ENCODE measurements at places on chromosomes 2 and 18.
A peak's percentile ranks its signal among the peaks of the same experiment; 100 is the strongest.

DNA sequence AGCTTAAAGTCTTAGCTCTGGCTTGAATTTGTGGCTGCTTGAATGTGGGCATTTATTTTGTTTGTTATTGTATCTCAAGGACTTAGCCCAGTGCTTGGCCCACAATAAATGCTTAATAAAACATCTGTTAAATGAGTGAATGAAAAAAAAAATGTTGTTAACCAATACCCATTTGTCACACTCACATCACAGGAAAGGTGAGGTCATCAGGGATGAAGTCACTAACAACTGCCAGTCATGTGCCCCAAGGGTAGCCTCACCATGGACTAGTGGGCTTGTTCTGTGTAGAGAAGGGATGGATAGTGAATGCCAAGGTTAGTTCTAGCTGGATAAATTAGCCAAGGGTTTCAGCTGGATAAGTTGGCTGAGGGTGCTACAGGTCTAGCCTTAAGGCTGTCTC is 3.0 kb downstream of the NRBP1 start:
- DNase-seq: no peak

- no peak for DNase-seq
Measured at GRCh38 chr2:207772081-207772843, 2.6 kb upstream of the FZD5 start.

- DNase-seq: no peak
Measured at GRCh38 chr2:180077295-180077906, 70.3 kb upstream of the CWC22 start.

DNA sequence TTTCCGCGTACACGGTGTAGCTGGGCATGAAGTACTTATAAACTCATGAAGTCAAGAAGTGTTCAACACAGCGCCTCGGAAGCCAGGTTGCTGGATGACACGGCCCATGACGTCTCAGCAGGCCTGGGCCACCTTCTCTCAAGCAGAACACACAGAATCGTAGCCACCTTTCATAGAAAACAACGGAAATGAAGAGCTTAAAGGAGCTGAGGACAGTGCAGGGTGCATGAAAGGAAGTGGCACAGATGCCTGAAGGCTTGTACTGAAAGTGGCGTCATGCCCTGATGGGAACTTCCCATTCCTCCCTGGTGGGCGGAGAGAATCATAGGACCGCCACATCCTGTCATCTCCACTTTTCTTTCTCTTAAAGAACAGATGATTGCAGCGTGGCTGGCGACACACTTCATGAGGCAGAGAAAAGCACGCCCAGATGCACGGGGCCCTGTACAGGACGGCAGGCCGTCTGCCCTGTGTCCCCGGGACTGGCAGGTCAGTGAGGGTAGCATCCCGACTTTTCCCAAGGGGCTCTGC is 31.1 kb downstream of the HDAC4 start:
- no peak for DNase-seq

- DNase-seq: no peak
Measured at GRCh38 chr18:25278394-25278793, 73.6 kb downstream of the ZNF521 start.

DNA sequence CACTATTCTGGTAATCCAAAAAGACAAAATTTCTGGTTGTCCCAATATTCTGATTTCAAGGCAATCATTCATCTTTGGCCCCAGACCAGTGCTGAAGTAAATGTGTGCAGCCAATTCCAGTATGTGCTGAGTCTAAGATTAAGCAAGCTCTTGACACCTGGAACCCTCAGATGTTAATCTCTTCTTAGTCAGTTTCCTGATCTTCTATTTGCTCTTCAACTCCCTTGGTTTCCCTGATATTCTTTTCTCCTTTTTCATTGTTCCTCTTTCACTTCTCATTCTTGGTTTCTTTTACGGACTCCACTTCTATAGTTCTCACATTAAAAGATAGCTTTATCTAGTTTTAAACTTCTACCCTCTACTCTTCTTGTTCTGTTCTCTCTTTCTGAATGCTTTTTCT is 445.7 kb upstream of the FANCL start:
- DNase-seq: no peak

GRCh38 chr2:42907835-42908234 is 115.5 kb upstream of the HAAO start:
- no peak for DNase-seq

- DNase-seq: no peak
Measured at GRCh38 chr2:60515721-60516226, 37.7 kb downstream of the BCL11A start.

DNA sequence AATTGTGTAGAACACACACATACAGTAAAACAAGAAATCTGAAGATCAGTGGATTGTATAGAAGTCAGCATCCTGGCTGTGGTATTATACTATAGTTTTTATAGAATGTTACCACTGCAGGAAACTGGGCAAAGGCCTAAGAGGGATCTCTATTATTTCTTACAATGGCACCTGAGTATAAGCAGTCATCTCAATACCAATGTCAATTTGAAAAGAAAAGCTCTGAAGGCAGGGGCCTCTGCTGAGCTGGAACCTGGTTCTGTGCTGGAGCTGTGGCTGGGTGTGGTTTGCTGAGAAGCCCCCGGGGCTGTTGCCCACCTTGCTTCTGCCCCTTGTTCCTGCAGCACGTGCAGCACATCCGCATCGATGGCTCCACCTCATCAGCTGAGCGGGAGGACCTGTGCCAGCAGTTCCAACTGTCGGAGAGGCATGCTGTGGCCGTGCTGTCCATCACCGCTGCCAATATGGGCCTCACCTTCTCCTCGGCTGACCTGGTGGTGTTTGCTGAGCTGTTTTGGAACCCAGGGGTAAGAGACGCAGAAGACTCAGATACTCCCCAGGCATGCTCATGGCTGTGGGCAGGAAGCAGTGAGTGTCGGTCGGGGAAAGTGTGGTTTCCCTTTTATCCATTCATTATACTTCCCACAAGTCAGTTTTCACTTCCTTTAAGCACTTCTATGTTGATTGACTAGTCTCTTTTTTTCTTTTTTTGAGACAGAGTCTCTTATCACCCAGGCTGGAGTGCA is 23.5 kb upstream of the RPL37A start:
- DNase-seq: no peak

DNA sequence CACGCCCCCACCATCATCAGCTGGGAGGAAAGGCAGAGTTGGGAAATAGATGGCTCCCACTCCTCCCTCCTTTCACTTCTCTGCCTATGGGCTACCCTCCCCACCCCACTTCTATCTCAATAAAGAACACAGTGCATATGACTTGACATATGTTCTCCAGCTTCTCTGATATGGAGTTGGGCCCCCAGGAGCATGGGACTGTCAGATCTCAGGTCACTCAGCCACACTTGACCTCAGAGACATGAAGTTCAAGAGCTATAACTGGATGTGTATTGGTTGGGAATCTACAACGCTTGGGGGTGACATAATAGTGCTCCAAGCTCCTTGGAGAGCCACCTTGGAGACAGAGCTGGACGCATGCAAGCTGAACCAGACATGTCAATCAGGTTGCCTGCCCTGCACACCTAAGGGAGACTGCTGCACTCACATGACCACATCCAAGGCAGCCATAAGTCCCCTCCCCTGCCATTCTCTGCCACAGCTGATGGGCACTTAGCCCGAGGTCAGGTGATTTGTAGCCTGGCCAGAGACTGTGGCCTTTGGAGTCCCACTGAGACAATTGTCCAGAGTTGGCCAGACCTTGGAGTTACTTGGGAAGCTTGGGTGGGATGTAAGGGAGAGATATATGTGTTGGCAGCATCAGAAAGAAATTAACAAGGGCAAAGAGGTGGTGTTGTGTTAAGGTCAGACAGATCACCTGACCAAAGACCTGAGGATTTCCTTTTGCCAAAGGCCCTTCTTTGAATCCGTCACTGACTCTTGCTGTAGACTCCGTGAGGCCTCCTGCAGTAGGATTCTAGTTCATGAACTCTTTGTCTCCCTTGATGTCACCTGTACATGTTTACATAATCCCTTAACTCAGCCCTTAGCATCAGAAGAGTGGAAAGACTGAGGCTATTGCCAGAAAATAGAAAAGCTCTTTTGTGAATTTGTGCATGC is 3.7 kb downstream of the INHA start:
- DNase-seq: no peak

DNA sequence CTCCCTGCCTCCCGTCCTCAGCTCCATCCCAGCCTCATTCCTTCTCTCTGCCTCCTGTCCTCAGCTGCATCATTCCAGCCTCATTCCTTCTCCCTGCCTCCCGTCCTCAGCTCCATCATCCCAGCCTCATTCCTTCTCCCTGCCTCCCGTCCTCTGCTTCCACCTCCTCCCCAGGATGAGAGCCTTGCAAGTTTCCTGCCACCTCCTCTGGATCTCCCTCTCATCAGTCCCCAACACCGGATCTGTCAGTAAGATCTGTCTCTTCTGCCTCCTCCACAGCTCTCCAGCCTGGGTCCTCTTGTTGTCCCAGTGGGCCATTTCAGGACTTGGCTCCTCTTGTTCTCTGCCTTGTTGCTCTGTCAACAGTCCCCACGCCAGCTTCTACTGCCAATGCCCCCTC is 130.9 kb downstream of the NDUFA10 start:
- DNase-seq: peak; percentile 7

- no peak for DNase-seq
Measured at GRCh38 chr2:1505031-1505441, 91.8 kb downstream of the TPO start.

- no peak for DNase-seq
Measured at GRCh38 chr2:133711201-133711600, 142.9 kb upstream of the NCKAP5 start.

DNA sequence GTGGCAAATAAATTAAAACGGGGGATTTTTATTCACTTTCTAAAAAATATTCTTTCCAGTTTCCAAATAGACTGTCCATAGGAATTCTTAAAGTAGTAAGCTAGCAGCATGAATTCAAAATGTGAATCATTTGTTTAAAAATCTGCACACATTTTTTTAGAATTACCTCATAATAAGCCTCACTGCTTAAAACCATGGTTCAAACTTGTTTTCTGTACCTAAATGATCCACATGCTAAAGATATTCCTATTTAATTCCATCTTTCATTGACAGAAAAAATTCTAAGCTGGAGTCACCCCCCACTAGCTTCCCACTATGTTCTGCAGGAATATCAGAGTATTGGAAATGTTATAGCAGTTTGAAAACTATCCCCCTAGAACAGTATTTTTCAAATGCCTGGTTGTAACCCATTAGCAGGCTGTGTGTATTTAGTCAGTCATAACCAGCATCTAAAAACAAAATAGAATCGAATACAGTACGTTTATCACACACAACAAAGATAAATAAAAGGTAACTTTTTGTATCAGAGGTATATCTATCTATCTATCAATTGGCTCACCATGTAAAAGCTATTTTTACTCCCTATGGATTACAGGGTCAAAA is 11.2 kb upstream of the IKZF2 start:
- no peak for DNase-seq

- DNase-seq: no peak
Measured at GRCh38 chr2:175035806-175036205, 30.6 kb upstream of the CHN1 start.

All from testis (tissue), 5 donors.